Anterior cingulate cortex (tissue), 58 donors: ENCODE measurements at places on chromosomes 7 and 10.

GRCh38 chr7:88111140-88111743, 108.6 kb downstream of the SRI start:
- no peak for DNase-seq

DNA sequence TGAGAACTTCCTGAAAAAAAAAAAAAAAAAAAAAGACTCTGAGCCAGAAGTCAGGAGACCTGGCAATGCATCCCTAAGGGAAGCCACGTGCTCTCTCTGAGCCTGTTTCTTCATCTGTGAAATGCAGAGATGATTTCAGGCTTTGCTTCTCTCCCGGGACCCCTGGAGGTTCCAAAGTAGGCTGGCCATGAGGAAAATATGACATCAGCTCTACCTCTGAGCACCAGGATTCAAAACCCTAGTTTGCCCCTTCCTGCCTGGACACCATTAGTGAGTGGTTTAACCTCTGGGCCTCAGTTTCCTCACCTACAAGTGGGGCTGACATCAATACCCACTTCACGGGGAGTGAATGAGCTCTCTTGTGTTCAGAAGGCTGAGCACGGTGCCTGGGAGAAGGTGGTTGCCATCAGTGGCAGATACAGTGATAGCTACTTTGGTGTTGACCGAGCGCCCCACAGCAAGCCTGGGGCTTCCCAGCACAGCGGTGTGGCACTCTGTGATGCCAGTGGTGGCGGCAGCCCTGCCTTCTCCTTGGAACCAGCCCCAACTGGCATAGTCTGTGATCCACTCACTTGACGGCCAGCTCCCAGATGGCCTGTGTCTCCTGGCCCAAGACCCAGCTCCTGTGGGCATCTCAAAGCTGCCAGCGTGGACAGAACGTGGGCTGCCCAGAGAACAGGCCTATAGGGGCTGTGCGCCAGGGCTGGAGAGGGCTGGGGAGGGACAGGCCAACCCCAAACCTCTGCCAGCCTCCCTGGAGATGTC, 153.1 kb upstream of the UNC5B start:
- no peak for DNase-seq

DNA sequence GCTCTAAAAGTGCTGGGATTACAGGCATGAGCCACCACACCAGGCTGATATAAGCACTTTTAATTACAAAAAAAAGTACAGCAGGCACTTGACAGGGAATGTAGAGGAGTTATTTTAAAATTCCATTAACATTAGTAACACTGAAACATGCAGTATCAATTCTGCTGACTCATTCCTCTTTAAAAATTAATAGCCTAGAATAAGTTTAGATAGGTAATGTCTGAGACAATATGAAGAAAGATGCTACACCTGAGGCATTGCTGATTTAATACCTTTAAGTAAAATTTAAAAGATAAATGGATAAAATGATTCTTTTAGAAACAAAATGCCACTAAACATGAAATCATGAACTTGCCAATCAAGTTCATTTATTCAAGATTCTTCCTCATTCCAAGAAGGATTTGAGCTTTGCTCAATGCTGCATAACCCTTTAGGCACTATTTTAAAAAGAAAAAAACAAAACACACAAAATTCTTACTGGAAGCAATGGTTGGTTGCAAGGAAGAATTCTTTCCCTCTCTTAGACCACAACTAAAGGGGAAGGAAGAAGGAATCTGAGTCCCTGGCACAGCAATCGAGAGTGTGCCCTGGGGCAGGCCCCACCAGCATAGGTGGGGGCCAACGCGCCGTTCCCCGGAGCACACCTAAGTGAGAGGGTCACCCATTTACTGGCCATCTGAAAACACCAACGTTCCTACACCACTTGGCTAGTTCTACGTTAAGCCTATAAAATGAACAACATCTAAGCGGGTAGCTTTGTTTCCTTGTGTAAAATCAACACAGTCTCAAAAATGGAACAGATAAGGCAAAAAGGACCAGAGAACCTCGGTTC, 26.6 kb downstream of the ESYT2 start:
- no peak for DNase-seq

GRCh38 chr7:5693529-5693928, 87.9 kb downstream of the RNF216 start:
- no peak for DNase-seq

DNA sequence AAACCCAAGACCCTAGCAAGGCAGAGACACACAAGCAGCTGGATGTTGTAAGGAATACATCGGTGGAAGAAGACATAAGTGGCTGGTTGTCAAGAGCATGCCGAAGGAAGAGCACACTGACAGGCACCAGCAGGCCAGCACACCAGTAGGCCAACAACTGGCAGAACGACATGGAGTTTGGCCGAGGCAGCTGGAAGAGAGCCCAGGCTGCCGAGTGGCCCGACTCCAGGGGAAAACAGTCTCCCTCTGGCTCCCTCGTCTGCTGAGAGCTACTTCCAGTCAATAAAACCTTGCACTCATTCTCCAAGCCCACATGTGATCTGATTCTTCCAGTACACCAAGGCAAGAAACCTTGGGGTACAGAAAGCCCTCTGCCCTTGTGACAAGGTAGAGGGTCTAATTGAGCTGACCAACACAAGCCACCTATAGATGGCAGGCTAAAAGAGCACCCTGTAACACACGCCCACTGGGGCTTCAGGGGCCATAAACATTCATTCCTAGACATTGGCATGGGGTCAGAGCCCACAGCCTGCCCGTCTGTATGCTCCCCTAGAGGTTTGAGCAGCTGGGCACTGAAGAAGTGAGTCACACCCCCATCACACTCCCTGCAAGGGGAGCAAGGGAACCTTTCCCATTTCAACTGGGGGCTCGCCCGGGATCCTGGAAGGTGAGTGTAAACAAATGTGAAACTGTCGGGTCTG, 14.7 kb upstream of the TNS3 start:
- DNase-seq = peak; percentile 56
